IPS DF 6.9 (cell line): ENCODE measurements at places on chromosomes 1 and 21.

DNA sequence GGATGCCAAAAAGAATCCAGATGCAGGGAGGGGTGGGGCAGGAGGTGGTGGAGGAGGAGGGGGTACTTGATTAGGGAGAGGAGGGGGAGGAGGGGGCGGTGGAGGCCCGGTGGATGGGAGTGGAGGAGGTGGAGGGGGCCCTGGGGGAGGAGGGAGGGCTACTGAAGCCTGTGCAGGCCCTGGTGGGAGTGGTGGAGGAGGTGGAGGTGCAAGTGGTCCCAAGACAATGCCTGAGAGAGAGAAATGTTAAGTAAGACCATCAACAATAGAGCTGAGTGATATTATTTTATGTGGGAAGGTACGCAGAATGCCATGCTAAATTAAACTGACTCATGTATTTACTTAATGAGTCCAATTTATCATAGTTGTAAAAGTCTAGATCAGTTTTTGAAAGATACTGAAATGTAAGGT is 86.8 kb upstream of the LBR start:
- no peak for DNase-seq

DNA sequence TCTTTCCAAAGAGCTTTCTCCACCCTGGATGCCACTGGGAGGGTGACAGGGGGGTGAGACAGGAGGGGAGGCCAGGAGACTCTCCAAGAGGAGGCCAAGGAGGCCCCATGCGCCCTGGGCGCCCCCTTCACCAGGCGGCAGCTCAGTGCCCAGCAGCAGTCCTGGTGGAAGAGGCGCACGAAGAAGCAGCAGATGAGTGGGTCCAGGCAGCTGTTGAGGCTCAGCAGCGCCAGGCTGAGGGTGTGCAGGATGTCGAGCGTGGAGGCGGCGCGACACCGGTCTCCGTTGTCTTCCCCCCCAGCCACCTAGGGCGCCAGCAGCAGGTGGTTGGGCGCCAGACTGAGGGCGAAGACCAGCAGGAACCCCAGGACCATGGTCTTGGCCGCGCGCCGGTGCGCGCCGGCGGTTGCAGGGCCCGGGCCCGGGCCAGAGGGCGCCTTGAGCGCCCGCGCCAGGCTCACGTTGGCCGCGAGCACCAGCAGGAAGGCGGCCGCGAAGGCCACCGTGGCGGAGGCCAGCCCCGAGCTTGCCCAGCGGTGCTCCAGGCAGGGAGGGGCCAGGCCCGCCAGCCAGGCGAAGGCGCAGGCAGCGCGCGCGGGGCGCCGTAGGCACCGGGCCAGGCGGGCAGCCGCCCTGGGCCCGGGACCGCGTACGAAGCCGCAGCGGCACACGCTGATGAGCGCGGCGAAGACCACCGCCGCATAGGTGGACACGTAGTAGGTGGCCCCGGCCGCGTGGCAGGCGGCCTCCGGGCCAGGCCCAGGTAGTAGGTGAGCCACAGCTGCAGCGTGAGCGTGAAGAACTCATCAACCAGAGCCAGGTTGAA is 8.6 kb downstream of the TMEM35B start:
- DNase-seq = no peak

GRCh38 chr1:179228783-179229213 is 679 bp downstream of the ABL2 start:
- DNase-seq = no peak

DNA sequence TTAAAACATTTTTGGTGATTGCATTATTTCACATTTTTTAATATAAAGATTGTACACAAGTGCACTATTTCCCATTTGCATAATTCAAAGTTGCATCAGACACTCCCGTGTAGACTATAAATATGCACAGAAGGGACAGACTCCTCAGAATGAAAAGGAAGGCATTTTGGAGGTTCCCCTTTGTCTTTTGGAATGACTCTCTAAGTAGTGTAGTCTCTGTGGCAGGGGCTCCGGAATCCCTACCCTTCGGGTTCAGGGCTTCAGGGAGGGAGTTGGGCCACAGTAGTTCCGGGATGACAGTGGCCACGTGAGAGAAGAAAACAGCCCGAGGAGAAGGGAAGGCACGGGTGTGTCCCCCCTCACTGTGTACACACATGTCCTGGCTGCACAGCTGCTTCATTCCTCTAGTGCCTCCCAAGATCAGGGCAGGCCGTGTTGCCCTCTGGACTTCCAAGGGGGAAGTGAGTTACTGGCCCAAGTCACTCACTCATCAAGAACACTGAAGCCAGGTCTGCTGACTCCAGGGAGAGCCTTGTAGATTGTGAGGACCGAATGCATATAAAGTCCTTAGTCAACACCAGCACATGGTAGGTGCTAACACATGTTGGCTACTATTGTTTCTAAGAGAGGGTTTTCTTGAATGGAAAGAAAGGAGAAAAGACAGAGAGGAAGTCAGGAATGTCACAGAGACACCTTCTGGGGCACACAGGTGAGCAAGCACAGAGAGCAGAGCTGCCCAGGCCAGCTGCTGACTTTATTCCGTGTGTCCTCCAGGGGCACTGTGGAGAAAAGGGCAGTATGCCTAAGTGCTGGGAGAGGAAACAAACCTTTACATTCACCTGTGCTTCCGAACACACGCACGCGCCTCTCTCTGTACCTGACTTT is 39.8 kb downstream of the LHX4 start:
- peak; percentile 35 for DNase-seq

DNA sequence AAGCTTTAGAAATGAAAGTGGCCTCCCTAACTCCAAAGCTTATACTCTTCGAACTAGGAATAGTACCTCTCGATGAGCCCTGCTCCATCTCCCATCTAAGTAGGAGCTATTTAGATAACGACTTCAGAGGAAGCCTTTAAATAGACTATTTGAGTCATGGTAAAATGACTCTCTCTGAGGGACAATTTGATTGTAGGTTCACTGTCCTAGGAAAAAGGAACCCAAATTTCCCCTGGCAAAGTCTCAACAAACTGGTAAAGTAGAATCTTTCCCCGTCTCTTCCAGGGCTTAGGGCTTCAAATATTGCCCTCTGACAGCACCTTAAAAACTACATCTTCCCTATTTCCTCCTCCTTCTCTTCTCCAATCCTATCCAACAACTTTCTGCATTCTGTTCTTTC is 2.0 kb upstream of the FCER1A start:
- no peak for DNase-seq

DNA sequence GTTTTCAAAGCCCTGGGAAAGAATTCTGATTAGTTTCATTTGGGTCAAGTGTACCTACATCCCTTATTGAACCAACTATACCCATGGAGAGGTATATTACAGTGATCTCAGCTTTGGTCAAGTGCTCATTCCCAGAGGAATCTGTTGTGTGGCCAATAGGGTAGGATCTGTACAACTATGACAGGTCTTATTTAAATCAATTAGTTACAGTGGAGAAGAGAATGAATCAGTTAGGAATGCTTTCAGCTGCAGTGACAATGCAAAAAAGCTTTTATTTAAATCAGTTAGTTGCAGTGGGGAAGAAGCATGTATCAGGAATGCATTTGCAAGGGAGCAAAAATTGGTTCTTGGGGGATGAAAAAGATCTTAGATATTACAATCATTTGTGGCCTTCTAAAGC is 119.0 kb downstream of the FGGY start:
- no peak for DNase-seq

DNA sequence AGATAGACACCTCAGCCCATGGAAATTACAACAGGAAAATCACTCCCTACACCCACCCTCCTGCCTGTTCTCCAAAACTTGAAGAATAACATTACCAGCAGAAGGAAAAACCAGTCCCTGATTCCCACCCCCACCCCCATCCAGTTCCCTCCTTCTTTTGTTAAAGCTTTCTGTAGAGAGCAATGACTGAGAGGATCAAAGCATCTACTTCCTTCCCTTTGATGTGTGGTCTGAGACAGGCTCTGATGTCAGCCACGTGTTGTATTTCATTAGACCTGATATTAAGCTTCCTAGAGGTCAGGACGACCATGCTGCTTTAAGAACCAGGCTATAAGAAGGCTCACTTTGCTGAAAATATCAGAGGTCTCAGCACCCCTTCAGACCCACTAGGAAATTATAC is 73.9 kb upstream of the HAO2 start:
- no peak for DNase-seq

GRCh38 chr1:31482482-31483011 is 69.5 kb downstream of the SERINC2 start:
- no peak for DNase-seq

DNA sequence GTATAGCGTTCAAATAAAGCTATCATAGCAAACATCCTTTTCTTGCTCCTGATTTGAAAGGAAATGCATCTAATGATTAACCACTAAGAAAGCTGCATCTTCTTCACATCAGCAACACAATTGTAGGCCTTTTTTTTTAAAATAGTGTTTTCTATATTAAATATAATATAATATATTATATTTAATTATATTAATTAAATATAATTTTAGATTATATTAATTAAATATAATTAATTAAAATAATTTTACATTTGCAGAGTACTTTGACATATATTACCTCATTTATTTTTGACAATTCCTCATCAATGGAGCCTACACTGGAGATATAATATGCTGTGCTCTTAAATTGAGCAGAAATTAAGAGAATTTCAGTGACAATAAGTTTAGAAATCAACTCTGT is 193.0 kb downstream of the GPR52 start:
- DNase-seq = no peak

DNA sequence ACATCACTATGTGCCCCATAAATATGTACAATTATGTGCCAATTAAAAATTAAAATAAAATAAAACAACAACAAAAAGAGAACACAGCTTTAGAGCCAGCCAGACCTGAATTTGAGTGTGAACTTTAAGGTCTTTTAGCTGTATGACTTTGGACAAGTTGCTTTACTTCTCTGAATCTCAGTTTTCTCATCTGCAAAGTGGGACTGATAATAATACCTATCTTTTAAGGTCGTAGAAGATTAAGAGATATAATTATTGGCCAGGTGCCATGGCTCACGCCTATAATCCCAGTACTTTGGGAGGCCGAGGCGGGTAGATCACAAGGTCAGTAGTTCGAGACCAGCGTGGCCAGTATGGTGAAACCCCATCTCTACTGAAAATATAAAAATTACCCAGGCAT is 3.3 kb upstream of the VPS72 start:
- DNase-seq = no peak

DNA sequence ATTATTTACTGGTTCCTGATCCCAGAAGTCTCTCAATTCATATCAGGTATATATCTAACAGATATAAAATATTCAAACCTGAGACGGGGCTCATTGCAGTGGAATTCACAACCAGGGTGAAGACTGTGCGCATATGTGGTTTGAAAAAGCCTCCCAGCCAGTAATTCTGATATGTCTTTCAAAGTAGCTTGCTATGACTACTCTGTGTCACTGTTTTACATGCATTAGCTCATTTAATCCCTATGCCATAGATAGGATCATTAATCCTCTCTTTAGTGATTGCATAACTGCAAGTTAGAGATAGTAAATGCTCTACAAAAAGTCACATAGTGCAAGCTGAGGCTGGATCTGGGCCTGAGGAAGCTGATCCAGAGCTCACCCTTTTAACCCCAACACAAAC is 251.4 kb downstream of the FMN2 start:
- no peak for DNase-seq

DNA sequence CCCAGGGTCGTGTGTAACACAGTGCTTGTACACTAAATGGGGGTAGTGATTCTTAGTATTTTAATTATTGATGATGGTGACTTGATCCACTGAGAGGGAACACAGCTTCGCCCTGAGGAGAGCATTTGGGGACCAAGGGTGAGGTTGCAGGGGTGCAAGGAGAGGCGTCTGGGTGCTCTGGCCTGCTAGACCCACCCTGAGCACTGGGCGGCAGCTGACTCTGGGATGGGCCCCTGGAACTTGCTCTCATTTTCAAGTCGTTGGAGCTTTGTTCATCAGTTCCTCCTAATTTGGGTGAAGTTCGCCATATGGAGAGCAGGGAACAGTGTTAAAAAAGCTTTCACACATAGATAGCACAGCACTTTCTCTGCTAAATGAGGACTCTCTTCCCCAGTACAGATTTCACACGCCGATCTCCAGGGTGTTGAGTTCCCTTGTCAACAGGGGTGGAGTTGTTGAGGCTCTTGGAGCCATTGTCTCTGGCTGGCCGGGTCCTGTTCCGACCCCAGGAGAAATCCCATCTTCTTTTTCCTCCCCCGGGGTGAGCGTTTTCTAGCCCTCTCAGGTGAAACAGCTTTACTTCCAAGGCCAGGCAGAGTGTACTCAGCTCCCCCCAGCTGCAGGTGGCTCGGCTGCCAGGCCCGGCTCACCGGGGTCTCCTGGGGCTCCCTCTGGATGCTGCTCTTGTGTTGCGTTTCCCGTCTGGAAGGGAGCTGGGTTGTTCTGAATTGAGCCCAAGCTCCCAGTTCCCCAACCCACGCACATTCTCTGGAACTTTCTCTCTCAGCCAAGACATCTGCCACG is 367.4 kb downstream of the RPS6KC1 start:
- DNase-seq = no peak

DNA sequence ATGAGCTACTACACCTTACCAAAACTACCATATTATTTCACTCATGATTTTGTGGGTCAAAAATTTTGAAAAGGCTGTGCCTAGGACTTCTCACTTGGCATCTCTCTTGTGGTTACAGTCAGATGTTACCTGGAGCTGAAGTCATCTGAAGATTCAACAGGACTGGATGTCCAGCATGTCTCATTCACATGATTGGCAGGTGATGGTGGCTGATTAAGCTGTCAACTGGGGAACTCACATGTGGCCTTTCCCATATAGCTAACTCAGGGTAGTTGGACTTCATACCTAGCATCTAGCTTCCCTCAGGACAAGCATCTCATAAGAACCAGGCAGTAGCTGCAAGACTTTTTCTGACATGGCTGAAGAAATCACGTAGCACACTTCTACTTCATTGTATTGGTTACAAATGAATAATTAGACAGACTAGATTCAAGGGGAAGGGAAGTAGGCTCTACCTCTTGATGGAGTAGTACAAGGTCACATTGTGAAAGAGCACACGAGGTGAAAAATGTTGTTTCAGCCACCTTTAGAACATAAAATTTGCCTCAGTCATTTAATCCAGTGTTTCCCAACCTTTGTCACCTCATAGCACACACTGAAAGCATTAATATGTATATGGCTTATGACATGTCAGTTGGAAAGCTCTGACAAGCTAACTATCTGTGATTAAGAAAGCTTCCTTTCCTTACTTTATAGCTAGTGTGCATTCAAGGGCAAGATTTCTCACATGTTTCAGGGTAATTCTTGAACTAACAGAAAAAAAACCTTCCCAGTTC is 68.0 kb upstream of the PTGFRN start:
- DNase-seq = no peak

DNA sequence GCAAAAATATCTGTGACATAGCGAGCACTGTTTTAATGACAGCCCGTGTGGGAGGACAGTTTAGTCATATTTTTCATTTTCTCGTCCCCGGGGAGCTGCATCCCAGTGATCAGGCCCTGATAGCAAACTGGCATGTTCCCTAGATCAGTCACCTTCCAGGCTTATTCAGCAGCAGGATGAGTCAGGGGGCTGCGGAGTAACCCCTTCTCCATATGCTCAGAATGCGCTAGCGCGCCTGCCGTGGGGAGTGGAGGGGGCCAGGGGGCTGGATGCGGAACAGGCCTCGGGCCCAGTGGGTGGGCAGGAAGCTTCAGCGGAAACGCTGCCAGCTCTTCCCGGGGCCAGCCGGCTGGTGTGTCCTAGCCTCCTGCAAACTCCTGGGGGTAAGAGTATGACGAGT is 94.0 kb downstream of the KCND3 start:
- DNase-seq = no peak
